ENCODE measurements at places on chromosomes 3 and 15. TPM values are rescaled to one million over a fixed set of nuclear protein-coding genes. Genes with fewer than 3 reads are reported as not detected.

- no peak for DNase-seq
Observed at GRCh38 chr15:63019511-63020109, 22.9 kb upstream of the TPM1 start.

GRCh38 chr3:15929944-15930571, 132.3 kb upstream of the ANKRD28 start:
- DNase-seq, result no peak

- DNase-seq, result no peak
Observed at GRCh38 chr15:48572823-48573222, 72.7 kb downstream of the FBN1 start.

- DNase-seq, result no peak
Observed at GRCh38 chr3:69214241-69214640, 91.8 kb upstream of the LMOD3 start.

DNA sequence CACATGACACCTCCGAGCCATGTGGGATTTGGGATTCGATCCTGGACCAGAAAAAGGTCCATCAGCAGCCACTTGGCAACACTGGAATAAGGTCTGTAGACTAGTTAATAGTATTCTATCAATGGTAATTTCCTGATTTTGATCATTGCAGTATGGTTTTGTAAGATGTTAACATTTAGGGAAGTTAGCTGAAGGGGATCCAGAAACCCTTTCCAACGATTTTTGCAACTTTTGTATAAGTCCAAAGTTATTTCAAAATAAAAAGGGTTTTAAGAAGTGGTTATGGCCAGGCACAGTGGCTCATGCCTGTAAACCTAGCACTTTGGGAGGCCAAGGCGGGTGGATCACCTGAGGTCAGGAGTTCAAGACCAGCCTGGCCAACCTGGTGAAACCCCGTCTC, 10.2 kb downstream of the BDH1 start:
- DNase-seq, result no peak

Gene ECE2
- not detected for total RNA-seq

Gene UBAP1L
- total RNA-seq, result 0.24 TPM

Gene RPL35A
- total RNA-seq, result 1,915 TPM

Gene KLF13
- 14.2 TPM for total RNA-seq

Gene PATL2
- total RNA-seq, result not detected

Data from G401 (cell line).